HS-5 (cell line): ENCODE measurements at places on chromosomes 2 and 18.

DNA sequence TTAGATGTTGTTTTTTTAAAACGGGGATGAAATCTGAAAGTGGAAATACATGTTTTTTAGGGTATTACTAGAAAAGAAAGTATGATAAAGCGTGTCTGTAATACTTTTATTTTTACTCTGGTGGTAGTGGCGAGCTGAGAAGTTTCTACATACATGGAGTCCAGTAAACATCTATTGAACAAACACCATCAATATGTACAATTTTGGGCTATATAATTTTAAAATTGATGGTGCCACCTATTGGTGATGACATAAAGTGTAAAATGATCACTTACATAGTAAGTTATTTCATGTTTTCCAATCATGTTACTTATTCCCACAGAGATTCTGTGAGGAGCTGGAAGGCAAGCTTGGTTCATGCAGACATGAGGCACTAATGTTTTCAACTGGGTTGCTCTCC, 31.5 kb upstream of the NFE2L2 start:
- DNase-seq = peak; percentile 22

DNA sequence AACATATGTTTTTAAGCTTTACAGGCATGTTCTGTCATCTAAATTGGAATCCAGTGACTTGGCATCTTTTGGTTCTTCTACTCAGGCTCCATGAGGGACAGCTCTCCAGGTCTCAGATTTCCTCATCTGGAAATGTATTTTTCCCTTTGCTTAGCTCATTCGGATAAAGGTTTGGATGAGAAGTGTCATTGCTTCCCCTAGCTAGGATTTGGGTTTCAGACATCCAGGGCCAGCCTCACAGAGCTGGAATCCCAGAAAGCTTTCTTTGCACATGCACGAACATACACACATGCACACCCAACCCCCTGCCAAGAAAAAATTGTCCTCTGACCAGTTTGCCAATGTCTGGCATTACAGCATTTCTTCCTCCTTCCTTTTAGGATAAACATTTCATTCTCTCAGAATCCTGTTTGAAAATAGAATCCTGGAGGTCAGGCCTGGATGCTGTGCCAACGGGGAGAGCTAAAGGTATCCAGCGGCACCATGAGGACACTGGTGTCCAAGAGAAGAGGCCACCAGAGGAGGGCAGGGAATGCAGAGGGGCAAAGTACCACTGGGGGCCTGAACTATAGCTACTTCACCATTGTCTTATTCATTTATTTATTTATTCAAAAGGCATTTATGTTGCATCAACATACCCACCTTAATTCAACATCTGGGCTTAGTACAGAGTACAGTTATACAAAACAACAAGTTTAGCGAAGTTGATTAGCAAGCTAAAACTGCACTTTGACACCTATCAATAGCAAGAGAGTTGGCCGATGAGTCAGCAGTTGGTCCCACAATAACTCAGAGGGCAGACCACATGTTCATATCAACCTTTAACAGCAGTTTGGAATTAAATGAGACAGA, 97.9 kb upstream of the ATL2 start:
- DNase-seq = no peak

- no peak for DNase-seq
These were observed 30.5 kb upstream of the UBE2E3 start for GRCh38 chr2:180949896-180950295.

GRCh38 chr2:228433721-228434120, 252.2 kb upstream of the SPHKAP start:
- no peak for DNase-seq

GRCh38 chr18:22666411-22666940, 248.8 kb upstream of the CTAGE1 start:
- DNase-seq = no peak

DNA sequence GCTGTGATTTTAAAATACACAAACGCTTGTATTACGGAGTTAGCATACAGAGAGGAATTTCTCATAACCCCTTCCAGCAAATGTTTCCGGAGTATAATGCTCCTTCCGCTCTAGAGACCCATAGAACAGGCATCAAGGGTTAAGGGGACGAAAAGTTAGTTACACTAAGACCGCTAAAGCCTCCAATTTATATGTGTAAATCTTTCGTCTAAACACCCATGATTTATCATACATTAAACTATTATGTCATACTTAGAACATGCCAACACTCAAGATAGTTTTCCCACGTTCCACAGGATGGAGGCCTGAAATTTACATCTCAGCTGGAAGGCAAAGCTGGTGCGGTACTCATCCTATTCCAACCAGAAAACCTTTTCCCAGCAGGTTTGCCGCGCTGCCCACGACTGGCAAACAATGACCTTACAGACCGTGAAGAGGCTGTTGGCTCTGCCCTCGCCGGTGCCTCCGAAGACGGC, 650 bp downstream of the ORMDL1 start:
- DNase-seq = no peak

GRCh38 chr2:164314148-164314547, 307.1 kb downstream of the GRB14 start:
- DNase-seq = no peak

- DNase-seq = no peak
These were observed 22.6 kb downstream of the ST3GAL5 start for GRCh38 chr2:85866165-85866659.

DNA sequence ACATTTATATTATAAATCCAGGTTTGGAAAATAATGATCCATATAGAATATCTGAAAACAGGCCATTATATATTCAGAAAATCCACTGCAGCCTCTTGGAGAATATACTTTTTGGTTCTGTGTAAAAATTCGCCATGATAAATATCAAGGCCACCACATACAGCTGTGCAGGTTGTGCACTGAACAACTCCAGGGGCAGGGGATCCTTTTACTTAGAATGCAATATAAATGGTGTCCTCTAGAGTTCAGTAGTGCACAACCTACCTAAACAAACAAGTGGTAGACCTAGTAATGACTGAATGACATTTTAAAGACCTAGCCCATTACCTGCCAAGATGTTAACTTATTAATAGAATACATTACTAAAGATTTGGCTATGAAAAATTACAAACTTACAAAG, 22.4 kb downstream of the MOGAT1 start:
- no peak for DNase-seq

DNA sequence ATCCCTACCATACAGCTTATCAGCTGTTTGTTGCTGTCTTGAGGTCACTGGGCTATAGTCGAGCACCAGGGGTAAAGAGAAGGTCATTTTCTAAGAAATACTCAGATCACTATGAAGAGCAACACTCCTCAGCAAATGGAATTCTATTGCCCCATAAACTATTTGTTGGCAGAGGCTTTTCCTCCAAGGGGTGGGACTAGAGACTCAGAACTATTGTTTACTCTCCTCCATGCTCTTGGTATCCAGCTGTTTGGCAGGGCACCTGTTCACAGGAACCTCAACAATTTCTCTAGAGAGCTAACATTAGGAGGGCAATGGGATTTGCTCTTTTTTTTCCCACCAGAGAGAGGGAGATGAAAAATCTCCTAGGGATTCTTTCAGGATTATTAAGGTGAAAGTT, 249.1 kb upstream of the SPRED2 start:
- DNase-seq = no peak

DNA sequence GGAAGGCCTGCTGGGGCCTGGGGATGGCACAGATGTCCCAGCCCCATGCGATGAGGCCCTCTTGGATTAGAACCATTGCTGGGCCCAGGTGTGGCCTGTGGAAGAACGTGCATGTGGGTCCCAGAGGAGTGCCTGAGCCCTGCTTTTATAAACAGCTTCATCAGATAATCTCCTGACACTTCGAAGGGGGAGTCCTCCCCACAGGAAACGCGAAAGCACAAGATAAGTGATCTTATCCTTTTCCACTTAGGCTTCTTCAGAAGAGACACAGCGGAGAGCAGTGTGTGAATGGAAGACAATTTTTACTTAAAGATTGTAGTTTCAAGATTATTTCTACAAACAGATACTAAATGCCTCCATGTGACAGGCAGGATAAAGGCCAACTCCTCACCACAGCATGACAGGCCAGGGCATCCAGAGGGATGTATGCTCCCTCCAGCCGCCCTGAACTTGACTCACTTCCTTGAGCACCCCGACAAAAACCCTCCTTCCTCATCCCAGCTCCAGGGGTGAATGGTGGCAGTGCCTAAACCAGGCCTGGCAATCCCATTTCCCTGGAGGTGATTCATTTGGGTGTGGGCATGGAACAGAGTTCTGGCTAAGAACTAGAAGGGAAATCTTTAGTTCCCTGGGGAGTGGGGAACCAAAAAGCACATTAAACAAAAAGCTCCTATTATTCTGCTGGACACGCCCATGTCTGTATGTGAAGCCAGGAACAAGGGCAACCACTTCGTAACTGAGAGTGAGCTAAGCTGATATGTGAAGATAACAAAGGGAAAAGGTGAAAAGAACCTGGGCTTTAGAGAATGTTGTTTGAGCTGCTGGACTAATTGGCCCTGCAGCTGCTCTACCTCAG, 56.2 kb upstream of the TMEM163 start:
- DNase-seq = peak; percentile 18

DNA sequence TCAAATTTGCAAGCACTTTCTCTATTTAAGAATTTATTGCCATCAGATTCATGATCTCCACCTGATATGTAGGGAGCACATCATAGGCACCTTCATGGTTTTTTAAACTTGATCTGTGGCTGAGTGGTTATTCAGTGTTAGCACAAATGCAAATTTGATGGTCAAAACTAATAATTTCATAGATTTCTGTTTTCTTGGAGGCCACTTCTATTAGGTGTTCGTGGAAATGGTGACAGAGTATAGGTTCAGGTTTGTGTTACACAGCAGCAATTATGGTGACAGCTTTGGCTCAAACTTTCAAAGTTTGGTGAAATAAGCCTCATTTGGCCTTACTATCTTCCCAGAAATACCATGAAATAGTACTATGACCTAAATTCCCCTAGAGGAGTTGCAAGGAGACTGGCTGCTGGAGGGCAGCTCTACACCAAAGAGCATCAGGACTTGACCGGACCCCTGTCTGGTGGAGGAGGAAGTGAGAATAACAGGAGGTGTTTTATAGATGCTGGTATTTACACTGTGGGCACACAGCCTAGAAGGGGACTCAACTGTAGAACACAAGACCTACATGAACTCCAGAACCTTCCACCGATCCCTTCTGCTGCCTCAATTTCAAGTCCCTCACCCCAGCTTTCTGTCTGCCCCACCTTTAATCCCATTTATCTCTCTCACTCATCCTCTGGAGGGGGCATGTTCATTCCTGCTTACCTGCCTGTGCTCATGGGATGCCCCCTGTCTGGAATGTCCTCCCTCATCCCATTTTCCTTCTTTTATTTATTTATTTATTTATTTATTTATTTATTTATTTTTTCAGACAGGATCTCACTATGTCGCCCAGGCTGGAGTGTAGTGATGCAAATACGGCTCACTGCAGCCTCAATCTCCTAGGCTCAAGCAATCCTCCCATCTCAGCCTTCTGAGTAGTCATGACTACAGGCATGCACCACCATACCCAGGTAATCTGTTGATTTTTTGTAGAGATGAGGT, 132.9 kb upstream of the SIX2 start:
- no peak for DNase-seq

DNA sequence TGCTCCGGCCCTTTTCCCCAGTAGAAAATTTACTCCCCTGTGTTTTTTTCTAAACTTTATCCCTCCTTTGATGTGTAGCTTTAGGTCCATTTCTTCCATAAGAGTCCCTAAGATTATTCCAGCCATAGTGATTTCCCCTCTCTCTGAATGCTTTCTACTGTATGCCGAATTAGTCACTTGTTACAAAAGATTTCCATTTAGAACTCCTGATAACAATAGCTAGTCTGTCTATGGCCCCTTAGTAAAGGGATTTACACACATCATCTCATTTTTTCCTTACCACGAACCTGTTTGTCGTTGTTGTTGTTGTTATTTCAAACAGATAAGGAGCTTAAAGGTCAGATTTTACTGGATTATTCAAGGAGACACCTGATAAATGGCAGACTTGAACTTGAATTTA, 256.1 kb downstream of the PAX3 start:
- DNase-seq = no peak

- DNase-seq = no peak
These were observed 35.7 kb downstream of the NOL10 start for GRCh38 chr2:10654069-10654468.

- DNase-seq = no peak
These were observed 133.9 kb upstream of the KLHL14 start for GRCh38 chr18:32906506-32907310.

DNA sequence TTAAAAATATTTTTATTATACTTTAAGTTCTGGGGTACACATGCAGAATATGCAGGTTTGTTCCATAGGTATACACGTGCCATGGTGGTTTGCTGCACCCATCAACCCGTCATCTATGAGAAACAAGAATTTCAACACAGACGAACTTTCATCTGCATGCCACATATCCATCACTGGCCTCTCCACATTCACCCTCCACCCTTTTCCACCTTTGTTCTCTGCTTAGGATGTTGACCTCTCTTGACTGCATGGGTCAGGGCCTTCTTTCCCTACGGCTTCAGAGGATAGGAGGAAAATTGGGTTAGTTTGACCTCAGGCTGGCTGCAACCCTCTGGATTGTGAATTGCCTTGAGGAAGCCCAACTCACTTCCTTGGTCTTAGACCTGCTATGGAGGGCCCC, 260.9 kb downstream of the MREG start:
- DNase-seq = no peak

GRCh38 chr2:54386585-54386984, 69.5 kb upstream of the SPTBN1 start:
- no peak for DNase-seq

DNA sequence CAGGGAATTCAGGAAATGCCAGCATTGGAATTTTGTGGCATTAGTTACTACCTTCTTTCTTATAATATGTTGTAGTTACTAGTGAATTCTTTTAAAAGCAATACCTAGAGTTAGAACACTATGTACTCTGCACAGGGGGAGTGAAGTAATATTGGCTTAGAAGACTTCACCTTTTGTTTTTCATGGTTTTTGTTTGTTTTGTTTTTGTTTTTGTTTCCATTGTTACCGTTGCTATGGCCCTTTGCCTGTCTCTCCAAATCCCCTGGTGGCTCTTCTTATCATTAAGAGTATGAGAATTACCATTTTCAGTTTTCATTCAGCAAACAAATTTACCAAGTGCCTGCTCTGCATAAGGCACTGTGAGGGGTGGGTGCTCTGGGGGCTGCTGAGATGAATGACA, 160.1 kb downstream of the HAUS1 start:
- no peak for DNase-seq

GRCh38 chr2:142940606-142941223, 63.3 kb downstream of the KYNU start:
- no peak for DNase-seq

- no peak for DNase-seq
These were observed 9.3 kb upstream of the MTCL1 start for GRCh38 chr18:8695932-8696517.

DNA sequence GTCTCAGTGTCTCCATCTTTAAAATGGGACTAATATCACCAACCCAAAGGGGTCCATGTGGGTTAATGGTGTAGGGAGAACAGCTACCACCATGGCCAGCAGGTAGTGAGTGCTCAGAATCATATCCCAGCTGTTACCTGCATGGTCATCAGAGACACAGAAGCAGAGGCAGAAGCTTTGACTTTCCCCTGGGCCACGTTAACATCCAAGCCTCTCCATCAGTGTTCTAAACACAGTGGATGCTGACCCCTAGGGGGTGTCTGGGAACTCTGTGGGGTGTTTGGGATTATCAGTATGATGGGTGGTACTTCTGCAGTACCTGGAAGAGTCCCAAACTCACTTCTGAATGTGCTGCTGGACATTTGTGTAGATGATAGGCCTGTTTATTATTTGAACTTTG, 93.6 kb downstream of the GYPC start:
- DNase-seq = no peak

GRCh38 chr2:133581010-133581760, 12.9 kb upstream of the NCKAP5 start:
- DNase-seq = no peak
